ENCODE measurements at places on chromosomes 1 and 21.

GRCh38 chr1:204714861-204715511 is 29.4 kb upstream of the LRRN2 start:
- DNase-seq = no peak

- DNase-seq = no peak
Observed at GRCh38 chr1:3668148-3668547, 15.8 kb downstream of the TP73 start.

DNA sequence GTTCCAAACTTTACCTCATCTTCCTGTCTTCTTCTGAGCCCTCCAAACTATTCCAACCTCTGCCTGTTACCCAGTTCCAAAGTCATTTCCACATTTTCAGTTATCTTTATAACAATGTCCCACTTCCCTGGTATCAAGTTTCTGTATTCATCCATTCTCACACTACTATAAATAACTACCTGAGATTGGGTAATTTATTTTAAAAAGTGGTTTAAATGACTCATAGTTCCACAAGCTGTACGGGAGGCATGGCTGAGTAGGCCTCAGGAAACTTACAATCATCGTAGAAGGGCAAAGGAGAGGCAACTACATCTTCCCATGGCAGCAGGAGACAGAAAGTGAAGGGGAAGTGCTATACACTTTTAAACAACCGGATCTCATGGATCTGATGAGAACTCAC is 428.5 kb upstream of the RGS18 start:
- no peak for DNase-seq

- DNase-seq = no peak
Observed at GRCh38 chr1:88461007-88461406, 223.1 kb upstream of the PKN2 start.

- DNase-seq = peak; percentile 60
Observed at GRCh38 chr1:50271968-50272578, 151.2 kb downstream of the DMRTA2 start.

- DNase-seq = no peak
Observed at GRCh38 chr1:153364766-153365666, 7.4 kb downstream of the S100A9 start.

- no peak for DNase-seq
Observed at GRCh38 chr1:110743397-110743796, 68.7 kb upstream of the KCNA3 start.

- DNase-seq = peak; percentile 16
Observed at GRCh38 chr1:184457500-184457899, 70.7 kb downstream of the C1orf21 start.

DNA sequence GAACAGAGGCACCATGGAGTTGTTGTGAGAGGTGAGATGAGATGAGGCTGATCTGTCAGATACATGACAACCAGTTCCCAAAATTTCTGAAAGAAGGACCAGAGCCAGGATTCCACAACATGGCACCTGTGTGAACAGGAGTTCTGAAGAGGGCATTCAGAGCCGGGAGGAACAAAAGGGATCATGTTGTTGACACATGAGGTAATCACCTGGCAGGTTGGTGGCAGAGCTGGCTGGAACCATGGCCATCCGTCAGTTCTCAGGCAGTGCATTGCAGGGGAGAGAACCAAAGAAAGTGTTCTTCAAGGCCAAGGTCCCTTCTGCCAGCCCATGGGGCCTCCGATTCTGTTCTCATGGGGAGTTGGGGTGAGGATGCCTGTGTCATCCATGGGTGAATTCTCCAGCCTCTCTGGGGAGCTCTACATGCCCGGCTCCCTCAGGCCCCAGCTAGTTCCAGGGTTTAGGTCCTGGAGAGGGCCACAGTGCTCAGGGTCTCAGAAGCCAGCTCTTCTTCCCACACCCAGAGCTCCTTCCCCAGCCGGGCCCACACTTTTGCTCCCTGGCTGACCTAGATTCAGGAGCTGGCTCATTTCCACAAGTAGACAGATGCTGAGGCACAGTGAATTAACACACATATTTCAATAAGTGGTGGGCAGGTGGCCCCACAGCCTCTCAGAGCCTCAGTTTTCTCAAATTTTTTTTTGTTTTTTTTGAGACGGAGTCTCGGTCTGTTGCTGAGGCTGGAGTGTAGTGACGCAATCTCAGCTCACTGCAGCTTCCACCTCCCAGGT is 49.1 kb upstream of the CTPS1 start:
- no peak for DNase-seq

- DNase-seq = peak; percentile 85
Observed at GRCh38 chr1:185581961-185582725, 152.0 kb upstream of the HMCN1 start.

DNA sequence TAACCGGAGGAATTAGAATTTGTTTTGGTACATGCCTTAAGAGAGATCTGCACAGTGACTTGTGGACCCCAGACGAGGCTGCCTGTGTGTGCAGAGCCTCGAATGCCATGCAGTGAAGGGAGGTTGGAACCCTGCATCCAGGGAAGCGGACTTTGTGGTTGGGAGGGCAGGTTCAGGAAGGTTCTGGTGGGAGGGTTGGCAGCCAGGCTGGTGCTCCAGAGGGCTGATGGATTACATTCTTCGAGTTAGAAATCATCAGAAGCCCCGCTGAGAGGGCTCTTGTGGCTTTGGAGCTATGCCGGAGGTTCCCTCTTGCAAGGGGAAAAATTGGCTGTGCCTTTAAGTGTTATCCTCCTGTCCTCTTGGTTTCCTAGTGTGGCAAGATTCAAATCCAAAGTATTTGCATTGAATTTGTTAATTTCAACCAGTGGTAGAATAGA is 21.1 kb downstream of the ROR1 start:
- DNase-seq = peak; percentile 49

DNA sequence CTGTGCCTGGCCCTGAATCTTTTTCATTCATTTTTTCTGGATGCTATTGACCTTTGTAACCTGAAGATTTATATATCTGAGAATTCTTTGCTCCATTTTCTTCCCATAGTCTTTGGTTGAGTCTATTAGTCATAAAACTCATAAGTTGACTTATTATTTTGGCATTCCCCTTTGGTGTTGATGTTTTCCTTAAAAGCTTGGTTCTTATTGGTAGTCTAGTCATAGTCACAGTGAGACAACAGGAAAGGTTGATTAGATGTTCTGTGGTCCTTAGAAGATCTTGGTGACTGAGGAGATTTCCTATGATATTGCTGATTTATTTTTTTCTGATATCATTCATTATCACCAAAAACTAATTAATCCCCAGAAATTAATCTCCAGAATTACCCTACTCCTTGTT is 86.2 kb downstream of the PTPRC start:
- DNase-seq = peak; percentile 19

DNA sequence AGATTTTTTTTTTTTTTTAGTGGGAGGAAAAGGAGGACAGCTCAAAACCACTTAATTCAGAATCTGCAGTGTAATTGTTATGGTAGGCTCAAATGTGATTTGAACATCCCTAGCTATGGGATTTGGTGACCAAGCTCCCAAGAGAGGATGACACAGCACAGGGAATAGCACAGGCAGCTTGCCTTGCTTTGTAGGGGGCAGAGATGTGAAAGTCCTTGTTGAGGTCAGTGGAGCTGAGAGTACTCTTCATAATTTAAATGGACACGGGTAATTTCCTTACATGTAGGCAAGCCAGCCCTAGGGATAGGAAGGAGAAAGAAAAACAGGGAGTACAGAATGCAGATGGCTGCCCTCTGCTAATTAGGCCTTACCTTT is 3.2 kb upstream of the UCK2 start:
- DNase-seq = peak; percentile 31

- no peak for DNase-seq
Observed at GRCh38 chr1:87652176-87652575, 323.5 kb downstream of the LMO4 start.

- DNase-seq = no peak
Observed at GRCh38 chr1:224169718-224170270, 13.2 kb upstream of the DEGS1 start.

DNA sequence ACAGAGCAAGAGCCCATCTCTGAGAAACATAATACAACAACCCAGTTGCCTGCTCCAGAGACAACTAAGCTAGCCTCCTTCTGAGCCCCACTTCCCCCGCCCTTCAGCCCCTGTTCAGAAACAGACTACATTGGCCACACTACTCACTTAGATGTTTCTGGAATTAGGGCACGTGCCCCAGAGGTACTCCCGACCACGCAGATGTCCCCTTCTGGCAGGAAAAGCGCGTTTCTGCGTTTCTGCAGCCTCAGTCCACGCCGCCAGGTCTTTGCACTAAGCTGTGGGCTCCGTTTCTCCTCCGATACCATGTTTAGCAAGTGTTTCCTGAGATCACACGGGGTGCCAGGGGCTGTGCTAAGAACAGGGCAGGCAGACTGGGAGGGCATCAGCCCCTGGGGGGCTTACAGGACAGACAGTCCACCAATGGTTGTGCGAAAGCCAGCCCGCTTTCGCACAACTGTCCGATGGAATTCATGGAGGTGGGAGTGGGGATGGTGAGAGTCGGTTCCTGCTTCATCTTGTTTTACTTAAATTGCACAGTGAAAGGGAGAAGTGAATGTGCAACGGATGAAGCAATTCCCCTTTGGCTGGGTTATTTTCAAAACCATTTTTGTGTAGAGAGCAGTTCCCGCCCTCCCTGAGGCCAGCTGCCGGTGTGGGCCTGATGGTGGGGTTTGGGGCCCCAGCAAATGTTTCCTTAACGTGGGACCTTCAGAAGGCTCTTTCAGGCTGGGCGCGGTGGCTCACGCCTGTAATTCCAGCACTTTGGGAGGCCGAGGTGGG is 2.7 kb downstream of the PIK3CD start:
- no peak for DNase-seq

DNA sequence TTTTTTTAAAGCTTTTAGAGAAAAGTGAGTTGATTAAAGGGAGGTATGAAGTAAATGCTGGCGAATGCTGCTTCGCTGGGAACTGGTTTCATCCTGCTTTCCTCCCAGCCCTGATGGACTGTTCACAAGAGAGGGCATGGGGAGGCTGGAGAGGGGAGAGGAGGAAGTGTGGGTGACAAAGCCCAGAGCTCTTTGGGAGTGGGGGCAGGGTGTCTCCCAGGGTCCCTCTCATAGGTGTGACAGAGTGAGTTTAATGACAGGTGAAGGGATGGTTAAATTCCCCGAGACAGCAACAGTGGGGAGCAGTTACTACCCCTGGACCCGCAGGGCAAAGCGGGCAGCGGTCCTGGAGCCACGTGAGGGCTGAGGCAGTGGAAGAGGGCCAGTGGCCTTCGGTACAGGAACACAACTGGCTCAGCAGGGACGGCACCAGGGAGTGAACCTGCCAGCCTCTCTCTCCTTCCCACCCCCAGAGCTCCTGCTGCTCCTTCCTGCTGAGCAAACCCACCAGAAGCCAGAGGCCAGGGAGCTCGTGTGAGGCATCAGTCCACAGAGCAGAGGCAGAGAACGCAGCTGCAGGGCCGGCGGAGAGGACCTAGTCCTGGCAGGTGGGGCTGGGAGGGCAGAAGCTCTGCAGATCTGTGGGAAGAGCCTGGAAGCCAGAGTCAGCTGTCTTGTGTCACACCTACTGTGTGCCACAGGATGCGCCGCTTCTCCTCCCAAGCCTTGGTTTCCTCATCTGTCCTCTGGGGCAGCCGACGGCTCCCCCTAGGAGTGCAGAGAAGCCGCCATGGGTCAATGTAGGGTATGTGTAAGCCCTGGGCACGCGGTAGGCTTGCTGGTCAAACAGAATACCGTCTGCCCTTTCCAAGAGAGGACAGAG is 20.9 kb upstream of the LRP8 start:
- DNase-seq = no peak

- DNase-seq = no peak
Observed at GRCh38 chr1:145891143-145891542, 5.5 kb upstream of the ANKRD35 start.

DNA sequence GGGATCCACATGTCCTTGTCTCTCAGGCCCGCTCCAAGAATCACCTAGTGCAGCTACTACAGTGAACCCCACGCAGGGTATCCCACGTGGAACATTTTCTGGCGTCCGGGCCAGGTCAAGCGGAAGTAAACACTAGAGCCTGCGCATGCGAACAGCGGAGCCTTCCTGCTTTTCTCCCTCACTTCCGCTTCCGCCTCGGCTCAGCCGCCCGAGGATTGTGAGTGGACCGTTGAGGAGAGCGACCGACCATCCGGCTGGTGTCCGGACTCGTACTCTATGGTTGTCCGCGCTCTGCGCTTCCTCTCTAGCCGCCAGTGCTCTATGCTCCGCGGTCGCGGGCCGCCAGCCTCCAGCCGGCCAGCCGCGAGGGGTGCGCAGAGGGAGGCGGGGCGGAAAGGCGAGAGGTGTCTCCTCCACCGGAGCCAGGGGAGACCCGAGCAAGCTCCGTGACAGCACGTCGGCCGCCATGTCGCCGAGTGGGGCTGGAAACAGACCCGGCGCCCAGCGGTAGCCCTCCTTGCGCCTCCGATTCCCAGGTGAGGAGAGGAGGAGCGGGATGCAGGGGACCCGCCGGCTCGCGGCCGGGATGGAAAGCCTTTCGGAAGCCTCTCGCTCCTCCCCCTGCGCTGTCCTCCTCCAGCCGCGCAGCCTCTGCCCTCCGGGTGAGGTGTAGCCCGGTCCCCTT is at the start of the genes CNST and TFB2M:
Gene CNST (plus strand): TSS at position 329 of the 685 bp plus-strand sequence. CDS start 25,107 bp downstream, outside the sequence.
Gene TFB2M (minus strand): TSS at position 134 of the 685 bp plus-strand sequence. CDS start 123 bp downstream, at position 11.
- peak; percentile 100 for DNase-seq

DNA sequence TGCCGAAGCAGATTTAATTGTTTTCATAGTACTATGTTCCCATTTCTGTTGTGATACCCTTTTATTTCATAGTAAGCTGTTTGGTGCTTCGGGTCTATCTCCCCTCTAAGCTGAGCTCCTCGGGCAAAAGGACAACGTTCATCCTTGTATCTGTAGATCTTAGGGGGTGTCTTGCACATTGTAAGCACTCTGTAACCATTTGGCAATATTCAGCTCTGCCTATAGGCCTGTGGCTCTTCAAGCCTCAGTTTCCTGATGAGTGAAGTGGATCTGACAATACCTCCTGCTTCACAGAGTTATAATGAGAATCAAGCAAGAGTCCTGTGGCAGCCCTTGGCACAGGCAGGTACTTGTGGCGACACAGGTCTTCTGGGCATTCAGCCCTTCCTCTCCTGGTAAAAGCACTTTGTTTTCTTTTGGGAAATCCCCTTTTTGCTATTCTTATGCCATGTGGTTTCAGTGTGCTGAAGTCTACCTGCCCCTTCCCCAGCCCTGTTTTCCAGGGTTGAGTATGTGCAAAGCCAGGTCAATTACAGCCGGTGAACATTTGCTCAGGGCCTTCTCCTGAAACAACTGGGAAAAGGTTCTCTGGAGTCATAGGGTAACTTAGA is 8.5 kb upstream of the EXO1 start:
- DNase-seq = no peak

GRCh38 chr1:42756956-42757891 is 9.6 kb downstream of the P3H1 start:
- peak; percentile 81 for DNase-seq

GRCh38 chr1:212944229-212944901 is 6.0 kb upstream of the VASH2 start:
- DNase-seq = no peak

GRCh38 chr1:230501849-230502248 is 75.7 kb upstream of the PGBD5 start:
- DNase-seq = no peak

DNA sequence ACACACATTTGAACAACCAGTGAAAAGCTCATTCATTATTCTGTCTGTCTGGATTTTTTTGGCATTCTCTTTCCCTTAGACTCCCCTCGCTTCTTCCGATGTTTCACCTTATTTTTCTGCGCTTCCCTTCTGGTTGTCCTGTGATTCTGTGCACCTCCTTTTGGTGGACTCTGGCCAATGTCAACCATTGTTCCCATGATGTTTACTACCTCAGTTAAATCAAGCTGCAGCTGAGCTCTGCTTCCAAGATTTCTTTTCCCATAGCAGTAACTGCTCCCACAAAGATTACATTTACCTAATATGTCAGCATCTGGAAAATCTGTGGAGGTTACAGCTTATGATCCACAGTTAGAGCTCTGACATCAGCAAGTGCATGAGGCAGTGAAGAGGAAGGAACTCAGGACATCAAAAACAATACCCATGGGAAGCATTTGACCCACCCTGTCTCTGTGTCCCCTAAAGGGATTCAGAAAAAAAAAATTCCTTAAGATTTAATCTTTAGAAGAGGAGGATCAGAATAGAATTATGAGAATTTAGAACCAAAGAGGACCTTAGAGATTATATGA is 69.9 kb upstream of the ADAMTS5 start:
- no peak for DNase-seq

Measured in GM23248 (cell line).